ENCODE measurements at places on chromosomes 11 and 22. TPM values are rescaled to one million over a fixed set of nuclear protein-coding genes. Genes with fewer than 3 reads are reported as not detected.

Gene BIK
- total RNA-seq, result not detected

DNA sequence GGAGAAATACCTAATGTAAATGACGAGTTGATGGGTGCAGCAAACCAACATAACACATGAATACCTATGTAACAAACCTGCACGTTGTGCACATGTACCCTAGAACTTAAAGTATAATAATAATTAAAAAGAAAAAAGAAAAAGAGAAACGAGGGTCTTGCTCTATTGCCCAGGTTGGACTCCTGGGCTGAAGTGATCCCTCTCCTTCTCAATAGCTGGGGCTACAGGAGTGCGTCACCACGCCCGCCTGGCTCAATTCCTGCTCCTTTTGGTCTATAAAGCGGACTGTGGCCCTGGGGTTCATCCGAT lies 521 bp upstream of the PTS start:
- no peak for DNase-seq

GRCh38 chr11:78946945-78947902 lies 372.6 kb upstream of the NARS2 start:
- no peak for DNase-seq

GRCh38 chr11:120097721-120098385 lies 40.1 kb downstream of the TRIM29 start:
- DNase-seq, result no peak

Gene OR51B5
- 0.29 TPM for total RNA-seq

Gene PHOX2A
- total RNA-seq, result not detected

DNA sequence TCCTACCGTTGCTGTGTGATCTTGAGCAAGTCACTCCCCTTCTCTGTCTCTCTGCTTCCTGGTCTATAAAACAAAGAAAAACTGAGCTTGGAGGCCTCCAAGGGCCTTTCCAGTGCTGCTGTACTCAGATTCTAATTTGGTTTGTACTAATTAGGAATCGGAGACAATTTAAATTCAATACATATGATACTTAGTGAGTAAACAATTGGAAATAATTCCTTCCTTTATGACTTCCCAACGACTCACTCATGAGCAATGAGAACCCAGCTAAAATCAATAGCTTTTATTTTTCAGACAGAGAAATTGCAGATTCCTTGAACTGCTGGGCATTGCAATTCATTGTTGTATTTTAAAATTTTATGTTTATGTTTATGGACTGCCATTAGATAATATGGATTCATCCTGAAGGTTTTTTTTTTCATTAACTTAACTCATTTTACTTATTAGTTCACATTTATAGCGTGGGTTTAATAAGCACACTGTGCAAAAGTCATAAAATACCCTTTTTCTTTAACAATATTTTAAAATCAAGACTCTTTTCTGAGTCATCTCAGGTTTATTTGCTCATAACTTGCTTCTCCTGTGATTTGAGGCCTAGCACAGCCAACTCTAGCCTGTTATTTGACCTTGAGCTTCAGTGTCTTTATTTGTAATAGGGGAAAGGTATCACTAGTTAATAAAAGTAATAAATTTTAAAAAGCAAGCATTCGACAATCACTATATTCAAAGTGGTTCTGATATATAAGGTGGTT lies 95.8 kb downstream of the TP53I11 start:
- no peak for DNase-seq

DNA sequence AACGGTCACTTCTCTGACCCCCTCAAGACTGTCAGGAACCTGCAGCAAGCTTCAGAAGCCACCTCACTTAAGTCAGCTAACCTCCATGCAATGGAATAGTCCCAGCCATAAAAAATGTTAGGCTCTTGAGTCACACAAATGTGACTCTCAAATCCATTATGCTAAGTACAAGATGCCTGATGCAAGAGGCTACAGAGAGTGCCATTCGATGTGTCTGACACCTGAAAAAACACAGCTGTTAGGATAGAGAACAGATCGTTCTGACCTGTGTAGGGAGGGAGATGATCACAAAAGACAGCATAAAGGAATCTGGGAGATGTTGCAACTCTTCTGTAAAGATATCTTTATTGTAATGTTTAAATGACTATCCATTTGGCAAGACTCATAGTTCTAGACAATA lies 712.4 kb downstream of the TBC1D22A start:
- no peak for DNase-seq

Data from posterior vena cava (tissue), 2 donors.